NCI-H2029 (cell line): ENCODE measurements at places on chromosomes 5 and 9.

GRCh38 chr5:119330367-119331183 is 25.2 kb upstream of the TNFAIP8 start:
- DNase-seq, result no peak

- no peak for DNase-seq
These were observed 340.3 kb upstream of the WWC1 start for GRCh38 chr5:167951116-167951515.

DNA sequence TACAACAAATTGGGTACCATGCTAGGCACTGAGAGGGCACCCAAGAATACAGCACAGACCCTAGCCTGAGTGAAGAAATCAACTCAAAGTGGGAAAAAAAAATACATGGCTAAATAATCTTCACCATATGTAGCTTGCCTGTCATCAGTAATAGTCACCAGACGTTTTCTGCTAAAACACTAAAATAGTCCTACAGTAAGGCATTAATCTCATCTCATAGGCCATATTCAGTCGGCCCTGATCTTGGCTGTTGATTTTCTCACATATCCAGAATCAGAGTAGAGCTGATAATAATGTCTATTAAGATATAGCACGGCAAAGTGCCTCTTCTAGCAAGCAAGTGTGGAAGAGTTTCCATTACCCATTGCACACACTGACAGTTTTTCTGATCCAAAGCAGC is 322.1 kb upstream of the SLC30A5 start:
- no peak for DNase-seq

DNA sequence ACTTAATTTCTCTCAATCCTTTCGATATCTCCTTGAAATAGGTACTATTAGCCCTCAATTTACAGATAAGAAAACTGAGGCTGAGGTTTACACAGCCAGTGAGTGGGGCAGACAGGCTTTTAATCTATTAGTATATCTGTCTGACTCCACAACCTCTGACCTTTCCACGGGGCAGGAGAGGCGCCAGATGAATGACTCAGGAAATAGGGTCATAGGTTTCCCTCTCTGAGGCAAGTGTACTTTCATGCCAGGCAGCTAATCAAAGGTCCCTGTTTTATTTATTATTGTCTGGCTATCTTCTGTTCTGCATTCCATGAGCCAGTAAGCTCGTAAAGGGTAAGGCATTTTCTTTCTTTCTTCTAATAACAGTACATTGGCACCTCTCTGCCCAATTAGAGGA is 79.6 kb upstream of the KLF4 start:
- no peak for DNase-seq

DNA sequence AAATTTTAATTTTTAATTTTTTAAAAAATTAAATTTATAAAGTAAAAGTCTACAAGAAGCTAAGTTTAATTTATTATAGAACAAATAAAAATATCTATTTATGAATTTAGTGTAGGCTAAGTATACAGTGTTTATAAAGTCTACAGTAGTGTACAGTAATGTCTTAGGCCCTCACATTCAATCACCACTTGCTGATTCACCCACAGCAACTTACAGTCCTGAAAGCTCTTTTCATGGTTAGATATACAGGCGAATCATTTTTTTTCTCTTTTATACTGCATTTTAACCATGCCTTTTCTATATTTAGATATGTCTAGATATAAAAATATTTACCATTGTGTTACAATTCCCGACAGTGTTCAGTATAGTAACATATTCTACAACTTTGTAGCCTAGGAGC is 55.9 kb downstream of the PCSK1 start:
- no peak for DNase-seq

GRCh38 chr5:131381777-131382176 is 117.9 kb downstream of the CDC42SE2 start:
- no peak for DNase-seq

DNA sequence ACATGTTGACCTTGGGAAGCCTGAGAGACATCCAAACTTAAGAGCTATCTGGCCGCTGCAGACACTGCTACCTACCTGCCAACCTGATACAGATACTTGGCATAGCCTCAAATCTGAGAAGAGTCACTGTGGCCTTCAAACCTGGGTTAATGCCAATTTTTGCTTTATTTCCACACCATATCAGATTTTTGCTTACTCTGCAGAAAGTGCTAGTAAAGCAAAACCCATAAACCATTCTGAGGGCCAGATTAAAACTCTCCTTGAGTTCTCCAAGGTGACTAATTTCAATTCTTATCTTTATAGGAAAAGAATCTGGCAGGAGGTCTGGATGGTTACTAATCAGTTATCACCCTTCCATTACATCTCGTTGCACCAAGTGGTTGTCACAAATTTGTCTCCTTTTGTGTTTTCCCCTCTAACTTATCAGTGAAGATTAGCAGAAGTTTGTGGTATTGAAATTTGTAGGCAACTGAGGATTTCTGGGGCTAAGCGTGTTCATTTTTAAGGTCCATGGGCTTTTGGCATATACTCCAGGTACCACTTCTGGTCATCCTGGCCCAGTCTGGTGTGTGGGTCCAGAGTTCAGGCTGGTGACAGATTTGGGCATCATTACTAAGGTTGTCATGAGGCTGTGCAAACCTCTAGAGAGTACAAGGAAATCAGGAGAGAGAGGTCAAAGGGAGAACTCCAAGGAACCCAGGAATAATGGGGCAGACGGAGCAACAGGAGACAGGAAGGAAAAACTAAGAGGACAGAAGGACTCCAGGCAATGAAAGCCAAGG is 177.9 kb downstream of the TSSK1B start:
- DNase-seq, result no peak
